Upper lobe of right lung (tissue), 1 donor: ENCODE measurements at places on chromosomes 1 and 21. TPM values are rescaled to one million over a fixed set of nuclear protein-coding genes. Genes with fewer than 3 reads are reported as not detected.
A peak's percentile ranks its signal among the peaks of the same experiment; 100 is the strongest.

DNA sequence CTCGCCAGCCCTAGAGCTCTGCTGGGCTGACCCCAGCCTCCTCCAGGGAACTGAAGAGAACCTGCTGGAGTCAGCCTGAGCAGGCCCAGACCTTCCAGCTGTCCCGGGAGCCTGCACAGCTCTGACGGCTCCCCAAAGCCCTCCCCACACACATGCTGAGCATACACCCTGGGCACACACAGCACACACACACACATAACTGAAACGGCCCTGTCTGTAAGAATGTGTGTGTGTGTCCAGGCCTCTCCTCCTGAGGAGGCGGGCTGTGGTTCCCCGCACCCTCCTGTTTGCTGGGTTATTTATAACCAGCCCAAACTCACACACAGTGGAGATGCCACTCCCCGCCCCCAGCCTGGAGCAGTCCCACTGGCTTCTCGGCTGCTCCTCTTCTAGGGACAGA lies 20.2 kb downstream of the SDC3 start:
- no peak for DNase-seq

- no peak for DNase-seq
Observed at GRCh38 chr1:234836776-234837357, 226.9 kb upstream of the IRF2BP2 start.

- DNase-seq: peak; percentile 84
Observed at GRCh38 chr21:43333298-43334062, 93.5 kb downstream of the SIK1 start.

GRCh38 chr1:164779376-164779775 lies 220.4 kb downstream of the PBX1 start:
- DNase-seq: no peak

ARMH1 gene
- 5.9 TPM for total RNA-seq

CRABP2 gene
- 1.4 TPM for total RNA-seq

B3GALT5 gene
- total RNA-seq: not detected

- no peak for DNase-seq
Observed at GRCh38 chr21:23822760-23823159, 1784.5 kb downstream of the MRPL39 start.

- no peak for DNase-seq
Observed at GRCh38 chr1:116931016-116931918, 21.6 kb downstream of the PTGFRN start.

GBP5 gene
- total RNA-seq: 5.4 TPM

STYXL2 gene
- total RNA-seq: 0.17 TPM

SPATA21 gene
- not detected for total RNA-seq

GRCh38 chr1:93002781-93003180 lies 41.5 kb upstream of the DIPK1A start:
- DNase-seq: no peak

DNA sequence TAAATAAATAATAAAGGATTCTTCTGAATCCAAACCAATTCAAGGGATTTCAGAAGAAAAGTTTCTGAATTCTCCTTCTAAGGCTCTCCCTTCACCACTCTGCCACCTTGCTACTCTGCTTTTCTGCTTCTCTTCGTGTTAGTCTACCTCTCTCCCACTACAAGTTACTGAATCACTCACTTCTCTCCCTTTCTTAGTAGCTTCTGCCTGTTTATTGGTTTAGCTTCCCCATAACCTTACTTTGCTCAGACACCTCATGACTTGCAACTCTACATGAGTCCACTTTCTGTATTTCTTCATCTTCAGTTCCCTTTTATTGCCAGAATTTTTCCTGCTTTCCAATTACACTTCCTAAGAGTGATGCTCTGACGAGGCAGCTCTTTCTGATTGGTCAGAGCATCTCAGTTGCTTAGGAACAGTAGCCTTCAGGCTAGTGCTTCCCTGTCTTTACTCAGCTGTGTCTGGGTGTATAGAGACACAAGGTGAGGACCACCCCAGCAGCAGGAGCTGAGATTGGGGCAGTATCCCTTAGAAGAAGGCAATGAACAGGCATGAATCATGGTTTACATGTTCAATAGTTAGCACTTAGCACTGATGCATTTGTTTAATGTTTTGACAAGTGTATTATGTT lies 144.6 kb downstream of the SLC30A10 start:
- no peak for DNase-seq

ZNF648 gene
- total RNA-seq: not detected

- no peak for DNase-seq
Observed at GRCh38 chr1:221562542-221563475, 179.1 kb downstream of the DUSP10 start.

DNA sequence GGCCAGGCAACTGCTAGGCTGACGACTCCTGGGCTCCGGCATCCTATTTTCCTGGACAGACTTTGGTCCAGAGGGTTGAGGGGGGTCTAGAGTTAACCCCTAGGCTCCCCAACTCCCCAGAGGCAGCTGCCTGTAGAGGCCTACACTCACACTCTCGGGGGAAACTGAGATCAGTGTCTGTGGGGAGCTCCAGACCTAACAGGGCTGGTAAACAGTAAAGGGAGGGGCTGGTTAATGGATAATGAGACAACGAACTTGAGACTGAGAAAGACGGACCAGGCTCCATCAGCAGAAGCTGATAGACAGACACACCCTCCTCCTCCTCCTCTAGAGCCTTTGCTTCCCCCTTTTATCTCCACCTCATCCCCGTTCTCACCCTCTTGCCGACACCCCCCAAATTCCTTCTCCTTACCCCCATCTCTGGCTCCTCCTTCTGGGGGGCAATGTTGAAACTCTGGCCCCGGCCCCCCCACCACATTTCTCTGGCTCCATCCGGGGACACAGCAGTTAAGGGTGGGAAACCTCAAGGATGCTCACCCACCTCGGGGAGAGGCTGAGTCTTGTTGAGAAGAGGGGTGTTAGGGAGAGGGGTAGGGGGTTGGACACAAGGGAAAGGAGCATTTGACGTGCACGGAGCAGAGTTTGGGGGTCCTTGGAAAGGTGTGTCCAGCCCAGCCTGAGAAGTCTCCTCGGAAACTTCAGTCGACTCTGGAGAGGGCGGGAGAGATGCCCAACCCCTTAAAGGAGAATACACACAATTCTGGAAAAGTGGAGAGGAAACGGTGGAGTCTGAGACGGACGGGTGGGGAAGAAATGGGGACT lies at the start of gene MTMR11:
TSS of gene MTMR11 (minus strand) at position 710 of the 822 bp plus-strand sequence. CDS start at position 478, 232 bp downstream.
- DNase-seq: no peak

DNA sequence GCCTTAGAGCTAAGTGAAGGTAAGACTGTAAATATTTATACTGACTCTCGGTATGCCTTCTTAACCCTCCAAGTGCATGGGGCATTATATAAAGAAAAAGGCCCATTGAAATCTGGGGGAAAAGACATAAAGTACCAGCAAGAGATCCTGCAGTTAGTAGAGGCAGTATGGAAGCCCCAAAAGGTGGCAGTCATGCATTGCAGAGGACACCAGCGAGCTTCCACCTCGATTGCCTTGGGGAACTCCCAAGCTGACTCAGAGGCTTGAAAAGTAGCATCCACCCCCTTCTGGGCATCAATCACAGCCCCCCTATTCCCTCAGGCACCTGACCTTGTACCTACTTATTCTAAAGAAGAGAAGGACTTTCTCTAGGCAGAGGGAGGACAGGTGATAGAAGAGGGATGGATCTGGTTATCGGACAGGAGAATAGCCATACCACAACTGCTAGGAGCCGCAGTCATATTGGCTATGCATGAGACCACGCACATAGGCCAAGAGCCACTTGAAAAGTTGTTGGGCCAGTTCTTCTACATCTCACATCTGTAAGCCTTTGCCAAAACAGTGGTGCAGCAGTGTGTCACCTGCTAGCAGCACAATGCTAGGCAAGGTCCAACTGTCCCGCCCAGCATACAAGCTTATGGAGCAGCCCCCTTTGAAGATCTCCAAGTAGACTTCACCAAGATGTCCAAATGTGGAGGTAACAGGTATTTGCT lies 19.4 kb downstream of the PLA2G2F start:
- no peak for DNase-seq

G0S2 gene
- 36.5 TPM for total RNA-seq

KANK4 gene
- 6.4 TPM for total RNA-seq

DNA sequence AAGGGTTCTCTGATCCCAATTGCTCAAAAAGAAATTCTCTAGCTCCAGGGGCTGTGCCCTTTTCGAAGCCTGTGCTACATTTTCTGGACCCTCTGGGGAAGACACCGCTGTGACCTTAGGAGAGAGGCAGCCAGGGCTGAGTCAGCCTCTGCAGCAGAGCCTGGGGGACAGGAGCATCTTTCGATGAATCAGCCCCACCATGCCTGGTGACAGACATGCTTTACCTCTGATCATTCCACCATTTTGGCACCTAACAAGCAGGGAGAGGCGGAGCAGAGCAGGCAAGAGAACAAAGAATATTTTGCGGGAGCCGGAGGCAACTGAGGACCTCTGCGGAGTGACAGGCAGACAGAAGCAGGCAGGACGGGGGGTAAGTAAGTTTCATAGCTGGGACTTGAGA lies 84.9 kb downstream of the VWA5B1 start:
- no peak for DNase-seq

DNA sequence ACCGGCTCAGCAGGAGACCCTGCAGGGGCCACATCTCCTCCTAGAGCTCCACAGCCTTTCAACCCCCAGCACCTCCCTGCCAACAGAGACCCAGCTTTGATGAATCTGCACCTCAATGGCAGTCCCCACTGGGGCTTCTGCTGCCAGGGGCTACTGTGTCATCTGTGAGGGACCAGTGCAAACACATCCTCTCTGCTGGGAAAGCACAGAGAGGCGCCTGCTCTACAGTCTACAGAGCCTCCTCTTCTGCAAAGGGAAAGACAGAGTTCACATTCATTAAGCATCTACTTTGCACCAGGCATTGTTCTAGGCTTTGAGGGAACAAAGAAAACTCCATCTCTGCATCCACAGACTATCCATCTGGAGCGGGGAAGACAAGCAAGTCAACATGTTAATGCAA lies 125.8 kb downstream of the CAPN8 start:
- DNase-seq: no peak

DNA sequence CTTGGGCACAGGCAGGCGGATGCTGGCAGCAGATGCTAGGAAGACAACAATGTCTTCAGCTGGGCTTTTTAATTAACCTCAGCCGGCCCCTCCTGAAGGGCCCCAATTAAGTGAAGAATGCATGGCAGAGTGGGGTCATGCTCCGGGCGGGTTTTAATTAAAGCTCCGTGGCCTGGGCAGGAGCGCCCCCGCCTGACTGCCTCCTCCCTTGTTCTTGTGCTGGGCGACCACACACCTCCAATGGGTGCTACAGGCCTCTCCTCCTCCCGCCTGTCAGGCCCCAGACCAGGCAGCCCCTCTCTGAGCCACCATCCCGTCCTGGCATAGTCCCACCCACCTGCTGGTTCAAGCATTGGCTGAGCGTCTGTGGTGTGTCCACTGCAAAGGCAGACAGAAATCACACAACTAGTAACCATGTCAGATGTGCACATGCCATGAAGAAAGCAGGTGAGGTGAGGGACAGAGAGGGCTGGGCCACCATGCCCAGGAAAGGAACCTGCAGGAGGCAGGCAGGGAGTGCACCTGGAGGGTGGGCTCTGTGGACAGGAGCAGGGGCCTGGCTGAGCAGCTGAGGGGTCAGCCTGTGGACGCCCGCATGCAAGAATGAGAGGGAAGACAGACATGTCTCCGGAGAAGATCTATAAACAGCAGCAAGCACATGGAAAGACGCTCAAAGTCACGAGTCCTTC lies 8.5 kb upstream of the ARF1 start:
- peak; percentile 63 for DNase-seq

OBSCN gene
- 39.4 TPM for total RNA-seq

SPRR3 gene
- not detected for total RNA-seq

GBP1 gene
- 42.2 TPM for total RNA-seq

TSPAN1 gene
- 6.9 TPM for total RNA-seq

DNA sequence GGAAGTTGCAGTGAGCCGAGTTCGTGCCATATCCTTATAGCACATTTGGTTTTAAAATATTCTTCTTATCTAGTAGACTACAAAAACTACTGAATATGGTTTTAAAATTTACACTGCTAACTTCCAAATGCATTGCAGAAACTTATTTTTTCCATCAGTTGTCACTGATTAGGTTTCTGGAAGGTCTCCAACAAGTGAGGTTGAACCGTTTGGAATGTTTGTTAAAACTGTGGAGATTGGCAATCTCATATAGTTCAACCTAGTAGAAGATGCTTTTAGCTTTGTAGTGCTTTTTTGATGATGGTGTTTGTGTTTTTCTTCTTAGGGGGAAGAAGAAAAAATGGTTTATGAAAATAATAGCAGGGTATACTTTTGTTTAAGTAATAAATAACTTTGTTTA lies 12.9 kb downstream of the CENPF start:
- no peak for DNase-seq

- DNase-seq: no peak
Observed at GRCh38 chr1:87399264-87399663, 70.6 kb downstream of the LMO4 start.

DNA sequence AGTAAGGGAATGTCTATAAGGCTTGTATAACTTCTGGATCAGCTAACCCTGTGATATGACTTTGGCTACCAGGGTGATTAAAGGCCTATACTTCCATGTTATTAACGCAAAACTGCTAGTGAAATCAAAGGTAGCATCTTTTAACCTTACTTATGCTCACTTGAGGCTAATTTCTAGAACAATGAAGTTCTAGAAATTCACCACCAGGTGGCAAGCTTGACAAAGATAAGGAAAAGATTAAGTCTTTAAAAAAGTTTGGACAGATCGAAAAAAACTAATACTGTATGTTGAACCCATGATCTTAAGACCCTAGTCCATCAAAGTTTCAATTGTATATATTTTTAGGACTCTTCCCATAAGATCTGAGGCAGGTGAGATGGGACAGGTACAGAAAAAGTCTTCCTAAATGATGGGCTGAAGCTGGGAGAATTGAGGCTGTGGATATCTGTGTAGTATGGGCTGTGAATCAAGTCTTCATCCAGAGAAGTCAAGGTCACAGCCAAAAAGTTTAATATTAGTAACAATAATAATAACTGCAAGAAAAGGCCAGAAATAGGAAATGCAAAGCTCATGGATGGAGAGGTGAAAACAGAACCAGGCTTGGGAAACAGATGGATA lies 18.8 kb downstream of the KYAT3 start:
- no peak for DNase-seq

SELE gene
- 1.5 TPM for total RNA-seq

PTCH2 gene
- 0.64 TPM for total RNA-seq

GRCh38 chr1:84277343-84278059 lies 24.0 kb upstream of the SAMD13 start:
- DNase-seq: no peak

DNA sequence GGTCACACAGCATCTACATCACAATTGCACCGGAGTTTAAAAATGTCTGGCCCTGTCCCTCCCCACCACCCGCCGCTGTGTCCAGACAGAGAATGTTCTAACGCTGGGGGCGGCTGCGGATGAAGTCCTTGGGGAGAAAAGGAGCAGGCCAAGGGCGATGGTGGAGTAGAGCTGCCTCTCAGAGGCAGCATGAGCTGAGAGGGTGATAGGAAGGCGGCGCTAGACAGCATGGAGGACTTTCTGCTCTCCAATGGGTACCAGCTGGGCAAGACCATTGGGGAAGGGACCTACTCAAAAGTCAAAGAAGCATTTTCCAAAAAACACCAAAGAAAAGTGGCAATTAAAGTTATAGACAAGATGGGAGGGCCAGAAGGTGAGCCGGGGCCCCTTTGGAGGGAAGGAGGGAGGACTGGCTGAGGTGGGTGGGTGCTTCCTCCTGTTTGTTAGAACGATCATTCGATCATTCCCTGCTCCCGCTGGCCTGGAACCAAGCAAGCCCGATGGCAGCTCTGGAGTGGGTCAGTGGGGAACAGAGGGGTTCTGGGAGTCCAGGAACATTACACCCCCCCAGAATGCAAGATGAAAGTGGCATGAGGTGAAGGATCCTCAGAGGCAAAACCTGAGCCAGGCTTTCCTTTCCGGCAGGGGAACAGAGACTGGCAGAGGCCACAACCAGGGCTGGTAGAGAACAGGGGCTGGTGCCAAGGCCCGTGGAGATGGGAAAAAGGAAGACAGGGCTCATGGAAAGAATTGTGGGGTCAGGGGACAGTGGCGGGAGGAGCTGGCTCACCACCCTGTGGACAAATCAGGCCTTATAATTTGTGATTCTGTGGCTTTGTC lies at the start of the genes FAM229A and TSSK3:
TSS of gene FAM229A (minus strand) at position 12 of the 840 bp plus-strand sequence. CDS start 394 bp downstream, outside the sequence.
TSS of gene TSSK3 (plus strand) at position 66 of the 840 bp plus-strand sequence. CDS start at position 229, 163 bp downstream.
- DNase-seq: no peak
